Liver (tissue), 10 donors: ENCODE measurements at places on chromosomes 1 and 21. TPM values are rescaled to one million over a fixed set of nuclear protein-coding genes. Genes with fewer than 3 reads are reported as not detected.
A peak's percentile ranks its signal among the peaks of the same experiment; 100 is the strongest.

Gene PAQR7
- total RNA-seq, result 9.0 TPM

Gene CR1L
- total RNA-seq, result 30.9 TPM

Gene VASH2
- total RNA-seq, result 0.08 TPM

Gene C8B
- 151 TPM for total RNA-seq

Gene SUSD4
- 1.1 TPM for total RNA-seq

Gene HORMAD1
- 0.47 TPM for total RNA-seq

DNA sequence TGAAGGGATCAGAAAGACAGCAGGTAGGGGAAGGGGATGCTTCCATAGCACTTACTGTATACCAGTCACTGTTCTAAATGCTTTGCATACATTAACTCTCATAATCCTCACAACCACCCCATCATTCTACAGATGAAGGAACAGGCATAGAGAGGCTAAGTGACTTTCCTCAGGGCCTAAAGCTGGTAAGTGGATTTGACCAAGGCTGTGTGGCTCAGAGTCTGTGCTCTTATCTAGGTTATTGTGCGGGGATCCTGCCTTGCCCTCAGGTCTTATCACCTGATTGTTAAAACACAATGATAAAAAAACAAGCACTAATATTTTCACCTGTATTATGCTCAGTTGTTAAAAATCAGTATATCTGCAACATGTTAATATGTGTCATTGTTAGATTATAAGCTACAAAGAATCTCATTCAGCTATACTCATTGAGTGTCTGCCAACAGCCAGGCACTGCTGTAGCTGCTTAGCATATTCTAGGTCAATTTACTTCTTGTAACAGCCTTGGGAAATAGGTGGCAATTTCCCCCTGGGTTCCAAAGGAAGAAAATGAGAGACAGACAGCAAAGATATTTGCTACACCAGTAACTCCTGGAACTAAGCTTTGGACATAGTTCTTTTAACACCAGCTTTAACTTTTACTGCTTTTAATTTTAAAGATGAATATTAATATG is 38.6 kb upstream of the RBM15 start:
- DNase-seq, result no peak
- no peaks in the 10 kb centered on the region for H3K36me3 ChIP-seq
- H3K27me3 ChIP-seq, result no peaks in the 10 kb centered on the region
- H3K27ac ChIP-seq, result no peak overlapping the region
- no peaks in the 10 kb centered on the region for H3K4me1 ChIP-seq

DNA sequence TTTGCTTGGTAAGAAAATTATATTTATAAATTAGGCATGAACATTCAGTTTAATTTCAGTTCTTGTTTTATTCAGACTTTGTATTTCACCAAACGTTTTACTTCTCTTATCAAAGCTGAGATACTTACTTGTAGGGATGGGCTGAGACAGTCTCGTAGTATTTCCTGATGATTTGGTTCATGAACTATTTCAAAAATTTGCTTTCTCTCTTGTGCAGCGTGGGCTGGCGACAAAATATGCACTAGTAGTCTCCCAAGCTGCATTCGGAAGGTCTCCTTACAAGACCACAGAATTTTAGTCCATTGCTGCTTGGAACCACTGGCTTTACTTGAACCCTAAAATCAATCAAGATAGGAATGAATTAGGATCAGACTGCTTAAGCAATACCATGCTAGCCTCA is 91.7 kb upstream of the GNG4 start:
- no peaks in the 10 kb centered on the region for H3K4me1 ChIP-seq
- H3K27ac ChIP-seq, result no peak overlapping the region
- no peaks in the 10 kb centered on the region for H3K27me3 ChIP-seq
- no peak for DNase-seq

- H3K4me3 ChIP-seq, result no peak overlapping the region
- peaks cover 16% of the 10 kb centered on the region for H3K4me1 ChIP-seq
- H3K36me3 ChIP-seq, result no peaks in the 10 kb centered on the region
- no peaks in the 10 kb centered on the region for H3K27me3 ChIP-seq
These were observed 4.9 kb downstream of the ASAP3 start for GRCh38 chr1:23478896-23479665.

- no peak overlapping the region for H3K4me3 ChIP-seq
- H3K36me3 ChIP-seq, result peaks cover 4% of the 10 kb centered on the region
- no peak for DNase-seq
- H3K27ac ChIP-seq, result no peak overlapping the region
- no peaks in the 10 kb centered on the region for H3K27me3 ChIP-seq
- H3K4me1 ChIP-seq, result no peaks in the 10 kb centered on the region
These were observed 56.0 kb downstream of the TBCE start for GRCh38 chr1:235423214-235423652.

DNA sequence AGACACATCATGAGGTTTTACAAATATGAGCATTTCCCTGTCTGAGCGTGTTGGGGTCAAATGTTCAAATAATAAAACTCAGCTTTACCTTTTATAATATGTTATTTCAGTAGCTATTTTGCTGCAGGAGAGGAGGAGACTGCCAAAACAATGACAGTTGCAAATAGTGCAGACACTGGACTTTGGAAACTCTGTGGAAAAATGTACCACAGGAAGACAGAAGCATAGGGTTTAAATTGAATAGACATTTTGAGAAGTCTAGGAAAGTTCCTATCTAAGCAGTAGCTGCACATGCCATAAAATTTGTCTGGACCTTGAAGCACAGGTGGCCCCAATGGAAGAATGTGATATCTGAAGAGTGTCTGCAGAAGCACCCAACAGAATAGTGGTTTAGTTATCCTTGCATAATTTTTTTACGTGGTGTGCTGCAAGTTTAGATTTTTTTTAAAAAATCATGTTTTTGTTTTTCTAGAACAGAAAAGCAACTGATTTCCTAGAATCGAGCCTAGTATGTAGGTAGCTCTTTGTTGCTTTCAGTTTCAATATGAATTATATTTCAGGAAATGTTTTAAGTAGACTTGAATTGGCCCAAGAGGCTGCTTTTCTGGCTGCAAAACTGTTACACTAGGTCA is 14.0 kb upstream of the GBP5 start:
- H3K4me1 ChIP-seq, result peaks cover 18% of the 10 kb centered on the region
- H3K27ac ChIP-seq, result peak overlapping the region; percentile 83
- no peak for DNase-seq
- no peaks in the 10 kb centered on the region for H3K36me3 ChIP-seq
- peak overlapping the region; percentile 16 for H3K4me3 ChIP-seq

GRCh38 chr21:26412885-26413284 is 160.2 kb downstream of the CYYR1 start:
- H3K4me1 ChIP-seq, result no peaks in the 10 kb centered on the region
- no peak overlapping the region for H3K4me3 ChIP-seq
- no peaks in the 10 kb centered on the region for H3K36me3 ChIP-seq
- no peak overlapping the region for H3K27ac ChIP-seq

DNA sequence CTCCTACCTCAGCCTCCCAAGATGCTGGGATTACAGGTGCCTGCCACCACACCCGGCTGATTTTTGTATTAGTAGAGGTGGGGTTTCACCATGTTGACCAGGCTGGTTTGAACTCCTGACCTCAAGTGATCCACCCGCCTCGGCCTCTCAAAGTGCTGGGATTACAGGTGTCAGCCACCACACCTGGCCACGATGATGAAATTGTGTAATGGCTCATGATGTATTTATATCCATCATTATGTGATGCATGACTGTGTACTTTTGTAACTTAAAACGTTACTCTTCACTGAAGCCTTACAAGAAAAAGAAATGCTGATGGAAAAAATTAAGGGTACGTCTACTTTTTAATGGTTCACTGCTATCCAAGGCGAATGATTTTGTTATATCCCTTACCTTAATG is 7.5 kb downstream of the TARDBP start:
- H3K36me3 ChIP-seq, result peaks cover 51% of the 10 kb centered on the region
- H3K27ac ChIP-seq, result no peak overlapping the region
- no peak for DNase-seq
- H3K4me3 ChIP-seq, result no peak overlapping the region
- no peaks in the 10 kb centered on the region for H3K27me3 ChIP-seq

DNA sequence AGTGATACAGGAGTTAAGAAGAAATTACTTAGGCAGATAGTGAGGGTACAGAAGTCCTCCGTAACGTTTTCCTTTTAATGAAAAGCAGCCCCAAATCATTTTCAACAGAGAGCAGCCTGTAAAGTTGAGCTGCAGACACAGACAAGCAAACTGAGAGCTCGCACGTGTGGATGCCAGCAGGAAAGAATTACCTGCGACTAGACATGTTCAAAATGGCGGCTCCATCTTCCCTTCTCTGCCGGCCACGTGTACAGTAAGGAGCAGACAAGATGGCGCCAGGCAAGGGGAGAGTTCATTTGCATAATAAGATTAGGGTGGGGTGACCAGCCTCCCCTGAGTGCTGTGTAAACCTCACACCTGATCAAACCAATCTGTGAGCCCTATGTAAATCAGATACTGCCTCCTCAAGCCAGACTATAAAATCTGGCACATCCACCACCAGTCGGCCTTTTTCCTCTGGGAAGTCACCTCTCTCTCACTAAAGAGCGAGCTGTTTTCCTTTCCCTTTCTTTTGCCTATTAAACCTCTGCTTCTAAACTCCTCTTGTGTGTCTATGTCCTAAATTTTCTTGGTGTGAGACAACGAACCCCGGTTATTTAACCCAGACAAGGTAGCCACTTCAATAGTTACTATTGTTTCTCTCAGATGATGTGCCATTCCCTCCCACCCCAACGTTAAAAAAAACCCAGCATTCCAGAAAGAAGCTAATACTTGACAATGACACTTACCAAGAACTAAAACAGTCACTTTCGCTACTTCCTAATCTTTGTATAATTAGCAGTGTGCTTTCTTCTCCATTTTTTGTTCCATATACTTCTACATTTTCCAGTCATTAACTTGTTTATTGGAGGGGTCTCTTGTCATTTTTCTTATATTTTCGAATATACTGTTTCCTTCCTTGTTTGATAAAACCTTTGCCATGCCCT is 27.4 kb downstream of the DUSP10 start:
- peak overlapping the region; percentile 78 for H3K27ac ChIP-seq
- no peaks in the 10 kb centered on the region for H3K36me3 ChIP-seq
- H3K4me3 ChIP-seq, result no peak overlapping the region
- no peak for DNase-seq
- no peaks in the 10 kb centered on the region for H3K27me3 ChIP-seq

GRCh38 chr1:248576260-248576980 is 1.9 kb upstream of the OR2T34 start:
- no peak overlapping the region for H3K27ac ChIP-seq
- H3K36me3 ChIP-seq, result no peaks in the 10 kb centered on the region
- no peaks in the 10 kb centered on the region for H3K4me1 ChIP-seq
- no peak for DNase-seq
- H3K27me3 ChIP-seq, result no peaks in the 10 kb centered on the region
- H3K4me3 ChIP-seq, result no peak overlapping the region

DNA sequence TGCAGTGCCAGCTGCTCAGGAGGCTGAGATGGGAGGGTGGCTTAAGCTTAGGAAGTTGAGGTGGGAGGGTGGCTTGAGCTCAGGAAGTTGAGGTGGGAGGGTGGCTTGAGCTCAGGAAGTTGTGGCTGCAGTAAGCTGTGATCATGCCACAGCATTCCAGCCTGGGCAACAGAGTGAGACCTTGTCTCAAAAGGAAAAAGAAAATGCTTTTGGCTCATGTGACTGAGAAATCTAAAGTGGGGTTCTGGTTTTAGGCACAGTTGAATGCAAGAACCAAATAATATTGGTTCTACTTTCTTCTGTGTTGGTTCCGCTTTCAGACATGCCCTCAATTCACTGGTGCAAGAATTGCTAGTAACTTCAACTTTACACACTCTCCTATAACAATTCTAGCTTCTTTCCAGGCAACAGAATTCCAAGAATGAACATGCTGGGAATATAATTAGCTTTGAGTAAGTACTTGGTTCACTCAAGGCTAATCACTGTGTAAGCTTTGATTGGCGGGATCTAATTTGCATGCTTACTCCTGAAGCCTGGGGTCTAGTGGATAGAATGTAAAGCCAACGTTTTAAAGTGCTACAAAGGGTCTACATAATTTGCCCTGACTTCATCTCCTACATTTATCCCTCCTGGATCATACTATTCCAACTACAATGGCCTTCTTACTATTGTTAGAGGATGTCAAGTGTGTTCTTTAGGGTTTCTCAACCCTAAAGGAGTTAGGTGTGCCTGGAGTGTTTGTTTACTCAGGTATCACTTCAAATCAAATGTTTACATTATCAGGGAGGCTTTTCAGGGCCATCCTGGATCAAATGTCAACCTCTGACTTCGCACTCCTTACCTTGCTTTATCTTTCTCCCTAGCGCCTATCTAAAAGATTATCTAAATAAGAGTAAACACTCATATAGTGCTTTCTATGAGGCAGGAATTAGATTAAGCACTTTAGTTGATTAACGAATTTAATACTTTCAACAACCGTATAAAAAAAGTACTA is 115.1 kb downstream of the SLC16A1 start:
- H3K4me3 ChIP-seq, result no peak overlapping the region
- H3K4me1 ChIP-seq, result no peaks in the 10 kb centered on the region
- no peaks in the 10 kb centered on the region for H3K36me3 ChIP-seq
- DNase-seq, result no peak
- H3K27ac ChIP-seq, result no peak overlapping the region

DNA sequence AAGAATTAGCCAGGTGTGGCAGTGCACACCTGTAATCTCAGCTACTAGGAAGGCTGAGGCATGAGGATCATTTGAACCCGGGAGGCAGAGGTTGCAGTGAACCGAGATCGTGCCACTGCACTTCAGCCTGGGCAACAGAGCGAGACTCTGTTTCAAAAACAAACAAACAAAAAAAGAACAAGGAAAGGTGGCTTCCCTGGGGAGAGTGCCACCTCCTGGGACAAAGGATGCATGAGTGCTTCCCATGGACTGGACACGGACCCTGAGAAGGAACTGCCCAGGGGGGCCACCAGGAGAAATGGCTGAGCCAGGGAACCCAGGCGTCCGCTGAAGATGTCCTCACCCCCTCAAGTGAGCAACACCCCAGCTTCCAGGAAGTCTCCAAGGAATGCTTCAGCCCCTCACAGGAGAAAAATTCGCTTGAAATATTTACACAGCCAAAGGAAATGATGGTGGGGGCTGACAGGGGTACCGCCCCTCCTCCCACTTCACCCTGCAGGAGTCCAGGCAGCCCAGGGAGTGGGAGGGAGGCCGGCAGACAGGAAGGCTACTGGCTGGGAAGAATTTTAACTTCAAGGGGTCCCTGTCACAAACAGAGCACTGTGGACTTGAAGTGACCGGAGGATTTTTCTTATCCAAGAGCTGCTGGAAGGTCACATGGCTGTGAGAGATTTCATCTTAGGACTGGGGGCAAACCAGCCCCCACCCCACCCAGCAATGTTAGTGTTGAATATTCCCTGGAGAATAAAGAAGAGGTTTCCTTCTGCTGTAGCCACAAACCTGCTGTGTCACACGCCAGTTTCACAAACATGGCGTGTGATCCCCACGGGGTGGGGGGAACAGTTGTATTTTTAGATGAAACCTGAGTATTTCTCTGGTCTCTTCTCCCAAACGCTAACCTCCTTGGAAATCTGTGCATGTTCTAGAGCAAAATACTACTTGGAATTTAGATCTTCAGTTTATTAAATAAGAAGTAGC is 90.8 kb upstream of the SLC25A33 start:
- H3K36me3 ChIP-seq, result no peaks in the 10 kb centered on the region
- H3K4me1 ChIP-seq, result peaks cover 12% of the 10 kb centered on the region
- no peak for DNase-seq

DNA sequence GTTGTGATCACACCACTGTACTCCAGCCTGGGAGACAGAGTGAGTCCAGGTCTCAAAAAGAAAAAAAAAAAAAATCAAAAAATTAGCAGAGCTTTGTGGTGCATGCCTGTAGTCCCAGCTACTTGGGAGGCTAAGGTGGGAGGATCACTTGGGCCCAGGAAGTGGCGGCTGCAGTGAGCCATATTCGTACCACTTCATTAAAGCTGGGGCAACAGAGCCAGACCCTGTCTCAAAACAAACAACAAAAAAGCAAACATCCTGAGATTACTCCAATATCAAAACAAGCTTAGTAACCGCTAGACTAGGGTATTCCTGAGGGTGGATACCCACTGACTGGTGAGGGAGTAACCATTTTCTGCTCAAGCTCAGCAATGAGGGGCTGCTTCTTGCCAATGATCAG is 12.9 kb upstream of the THRAP3 start:
- H3K4me1 ChIP-seq, result peaks cover 5% of the 10 kb centered on the region
- H3K4me3 ChIP-seq, result no peak overlapping the region
- DNase-seq, result no peak
- no peak overlapping the region for H3K27ac ChIP-seq
- H3K36me3 ChIP-seq, result no peaks in the 10 kb centered on the region
